ENCODE measurements at places on chromosomes 2 and 18.

DNA sequence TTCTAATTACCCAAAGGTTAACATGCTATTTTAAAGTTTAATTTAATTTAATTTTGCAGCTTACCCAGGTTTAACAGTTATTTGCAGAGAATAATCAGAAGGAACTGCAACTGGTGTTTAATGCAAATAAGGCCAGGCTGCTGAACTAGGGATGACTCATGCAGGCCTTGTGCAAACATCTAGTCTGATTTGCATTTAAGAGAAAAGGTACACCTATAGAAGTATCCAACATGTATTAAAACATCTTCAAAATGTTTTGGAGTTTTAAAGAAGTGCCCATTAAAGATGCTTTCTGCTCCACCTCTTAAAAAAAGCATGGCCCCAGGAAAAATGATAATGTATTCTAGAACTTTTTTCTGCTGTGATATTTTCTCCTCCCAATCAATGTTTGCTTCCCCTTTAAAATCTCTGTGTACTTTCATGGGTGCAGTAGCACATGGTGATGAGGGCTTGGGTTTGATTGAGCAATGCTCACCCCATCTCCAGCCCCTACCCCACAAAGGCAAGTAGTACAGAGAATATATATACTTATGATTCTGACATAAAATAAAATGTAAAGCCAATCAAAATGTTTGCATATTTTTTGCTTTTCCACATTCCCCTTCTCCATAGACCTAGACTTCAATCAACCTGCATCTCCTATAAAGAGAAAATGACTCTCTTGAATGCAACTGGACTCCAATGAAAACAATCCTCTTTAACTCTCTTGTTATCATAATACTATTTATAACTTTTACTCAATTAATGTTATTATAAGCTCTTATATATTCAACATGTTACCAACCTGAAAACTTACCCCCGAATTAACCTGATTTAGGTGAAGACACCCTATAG is 54.1 kb downstream of the ATP8B1 start:
- no peak for DNase-seq

GRCh38 chr18:74529378-74529777 is 4.9 kb upstream of the CNDP1 start:
- DNase-seq: no peak

DNA sequence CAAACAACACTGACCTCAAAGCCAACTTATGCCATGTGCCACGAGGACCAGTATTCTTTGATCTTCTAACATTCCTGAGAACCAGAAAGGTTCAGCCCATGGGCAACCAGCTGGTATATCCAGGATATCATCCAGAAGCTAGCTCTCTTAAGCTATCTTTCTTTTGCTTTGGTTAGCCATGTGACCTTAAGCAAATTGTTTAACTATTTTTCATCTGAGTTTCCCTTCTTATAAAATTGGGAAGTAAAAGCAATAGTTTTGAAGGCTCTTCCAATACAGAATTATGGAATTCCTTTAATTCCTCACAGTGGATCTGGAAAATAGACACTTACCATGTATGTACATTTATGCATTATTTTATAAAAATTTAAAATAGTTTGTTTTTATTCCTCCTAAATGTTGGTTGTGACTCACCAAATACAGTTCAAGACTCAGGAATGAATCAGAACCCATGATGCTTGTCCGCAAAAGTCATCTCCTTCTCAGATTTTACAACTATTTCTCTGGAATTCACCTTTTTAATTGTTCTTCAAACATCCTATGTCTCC is 435.7 kb downstream of the ZEB2 start:
- no peak for DNase-seq

DNA sequence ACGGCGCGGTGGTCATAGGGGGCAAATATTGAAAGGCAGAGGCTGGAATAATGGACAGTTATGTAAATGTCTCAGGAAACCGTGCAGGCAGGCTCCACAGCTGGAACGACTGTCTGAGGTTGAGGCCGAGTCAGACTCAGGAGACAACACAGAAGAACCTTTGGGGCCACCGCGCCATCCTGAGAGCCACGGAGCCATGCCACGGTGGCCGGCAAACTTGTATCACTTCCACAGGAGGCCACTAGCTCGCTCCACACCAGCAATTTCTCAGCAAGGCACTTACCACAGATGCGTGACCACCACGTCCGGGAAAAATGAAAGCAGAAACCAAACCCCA is 156.7 kb upstream of the SALL3 start:
- no peak for DNase-seq

DNA sequence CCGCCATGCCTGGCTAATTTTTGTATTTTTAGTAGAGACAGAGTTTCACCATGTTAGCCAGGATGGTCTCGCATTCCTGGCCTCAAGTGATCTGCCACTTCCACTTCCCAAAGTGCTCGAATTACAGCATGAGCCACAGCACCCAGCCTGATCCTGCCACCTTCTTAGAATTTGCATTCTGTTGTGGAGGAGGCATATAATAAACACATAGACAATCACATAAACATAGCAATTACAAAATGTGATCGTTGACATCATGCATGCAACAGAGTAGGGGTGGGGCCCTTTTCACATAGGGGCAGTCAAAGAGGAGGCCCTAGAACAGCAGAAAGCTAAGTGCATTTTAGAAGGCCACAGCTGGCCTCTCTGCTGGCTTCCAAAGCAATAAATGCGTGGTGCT is 39.9 kb upstream of the TSPYL6 start:
- DNase-seq: no peak

- DNase-seq: no peak
Observed at GRCh38 chr2:208153156-208153555, 7.2 kb upstream of the CRYGB start.

GRCh38 chr2:234444893-234445292 is 52.0 kb downstream of the ARL4C start:
- DNase-seq: peak; percentile 67

DNA sequence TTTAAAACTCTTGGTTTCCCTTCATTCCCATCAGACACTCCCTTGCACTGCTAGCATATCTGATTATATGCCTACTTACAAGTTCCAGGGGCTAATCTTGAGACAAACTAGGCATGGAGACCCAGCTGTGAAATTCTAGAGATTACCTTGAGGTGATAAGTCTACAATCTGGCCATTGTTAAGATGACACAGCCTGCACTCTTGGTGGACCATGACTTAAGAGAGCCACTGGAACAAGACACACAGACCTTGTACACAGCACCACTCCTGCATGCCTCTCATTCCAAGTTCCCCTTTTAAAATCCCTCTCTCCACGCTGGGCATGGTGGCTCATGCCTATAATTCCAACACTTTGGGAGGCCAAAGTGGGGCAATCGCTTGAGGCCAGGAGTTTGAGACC is 387.2 kb upstream of the DCC start:
- DNase-seq: no peak

DNA sequence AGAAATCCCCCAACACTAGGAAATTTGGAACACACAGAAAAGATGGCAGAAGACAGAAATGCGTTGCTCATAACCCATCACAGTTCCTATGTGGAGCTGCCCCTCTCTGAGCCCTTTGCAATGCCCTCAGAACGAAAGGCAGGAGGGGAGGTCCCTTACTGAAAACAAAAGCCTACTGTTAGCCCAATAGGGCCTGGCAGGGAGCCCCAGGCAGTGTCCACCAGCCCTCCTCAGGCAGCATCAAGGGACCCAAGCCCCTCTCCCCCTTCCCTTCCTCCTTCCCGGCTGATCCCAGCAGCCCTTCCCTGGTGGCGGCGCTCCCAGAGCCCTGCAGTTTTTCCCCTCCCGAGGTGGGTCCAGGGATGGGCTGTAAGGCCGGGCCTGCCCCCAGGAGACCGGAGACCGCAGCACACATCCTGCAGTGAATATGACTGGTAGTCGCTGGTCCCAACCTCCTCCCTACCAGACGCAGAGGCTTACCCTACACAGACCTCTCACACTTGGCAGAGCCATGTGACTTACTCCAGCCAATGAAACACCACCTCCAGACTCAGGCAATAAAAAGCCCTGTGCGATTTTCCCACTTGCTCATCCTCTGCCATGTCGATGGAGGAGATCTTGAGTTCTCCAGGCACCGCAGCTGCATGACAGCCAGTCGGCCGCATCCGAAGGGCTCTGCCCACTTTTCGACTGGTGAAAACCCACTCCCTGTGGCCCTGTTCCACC is 19.4 kb upstream of the DUSP2 start:
- peak; percentile 65 for DNase-seq

DNA sequence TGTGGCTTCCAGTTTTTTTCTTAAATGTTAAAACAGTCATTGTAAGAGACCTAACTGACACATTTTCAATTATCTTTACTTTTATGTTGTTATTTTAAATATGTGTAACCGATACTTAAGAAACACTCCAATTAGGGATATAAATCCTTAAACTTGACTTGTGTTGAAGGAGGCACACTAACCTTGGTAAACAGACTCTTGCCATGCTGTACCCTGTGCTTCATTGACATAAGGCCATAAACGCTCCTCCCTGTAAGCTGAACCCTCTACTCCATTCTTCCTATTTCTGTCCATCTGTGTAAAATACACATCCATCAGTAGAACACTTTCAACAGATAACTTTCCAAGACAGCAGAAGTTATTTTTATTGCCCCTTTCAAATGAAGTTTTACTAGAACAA is 780.5 kb upstream of the FAM98A start:
- no peak for DNase-seq

DNA sequence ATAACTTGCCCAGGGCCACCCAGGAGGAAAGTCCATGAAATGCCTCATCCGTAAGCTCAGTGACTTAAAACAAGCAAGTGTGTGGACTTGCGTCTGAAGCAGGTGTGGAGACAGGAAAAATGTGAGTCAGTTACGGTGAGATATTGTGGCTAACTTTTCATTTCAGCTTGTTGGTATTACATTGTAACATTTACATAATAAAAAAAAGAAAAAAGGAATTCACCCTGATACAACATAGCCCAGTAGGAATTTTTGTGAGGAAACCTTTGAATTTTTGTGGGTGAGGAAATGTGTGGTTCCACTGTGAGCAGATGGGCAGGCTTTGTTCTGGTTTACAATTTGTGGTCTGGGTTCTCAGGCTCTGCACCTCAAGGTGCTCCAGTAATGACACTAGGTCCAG is 33.7 kb upstream of the LYPD6B start:
- DNase-seq: no peak

All from stimulated activated CD4-positive, alpha-beta T cell treated with anti-CD3 and anti-CD28 coated beads, Interleukin-4, amount 100 ng/mL, for 4 hours (primary cell).